ENCODE measurements at places on chromosomes 1 and 21.

DNA sequence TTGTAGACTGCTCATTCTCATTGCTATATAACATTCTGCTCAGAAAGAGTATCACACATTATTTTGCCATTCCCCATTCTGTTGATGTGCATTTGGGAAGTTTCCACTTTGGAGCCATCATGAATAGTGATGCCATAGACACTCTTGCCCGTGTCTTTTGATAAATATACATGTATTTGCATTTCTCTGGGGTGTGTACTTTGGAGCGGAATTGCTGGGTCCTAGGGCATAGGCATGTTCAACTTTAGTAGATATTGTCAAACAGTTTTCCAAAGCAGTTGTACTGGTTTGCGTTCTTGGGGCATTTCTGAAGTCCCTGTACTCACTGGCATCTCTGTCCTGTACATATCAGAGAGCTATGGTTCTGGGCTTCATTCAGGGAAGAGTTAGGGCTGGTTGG lies 52.1 kb downstream of the PIK3CD start:
- no peak for DNase-seq

DNA sequence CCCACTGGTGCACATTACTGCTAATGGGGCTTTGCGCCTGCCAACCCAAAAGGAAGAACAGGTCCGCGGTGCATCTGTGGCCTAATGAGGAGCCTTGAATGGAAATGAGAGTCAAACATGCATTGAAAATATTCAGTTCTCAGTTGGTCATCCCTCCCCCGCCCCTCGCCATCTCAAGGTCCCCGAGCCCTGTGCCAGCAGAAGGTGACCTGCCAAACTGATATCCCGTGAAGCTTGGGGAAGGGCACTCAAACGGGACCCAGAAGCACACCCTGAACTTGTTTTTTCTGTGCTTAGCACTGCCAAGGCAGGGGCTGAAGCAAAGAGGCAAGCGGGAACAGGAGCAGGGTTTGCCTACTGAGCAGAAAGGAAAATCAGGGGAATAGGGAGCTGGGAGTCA lies 67.9 kb upstream of the ZNF648 start:
- no peak for DNase-seq

DNA sequence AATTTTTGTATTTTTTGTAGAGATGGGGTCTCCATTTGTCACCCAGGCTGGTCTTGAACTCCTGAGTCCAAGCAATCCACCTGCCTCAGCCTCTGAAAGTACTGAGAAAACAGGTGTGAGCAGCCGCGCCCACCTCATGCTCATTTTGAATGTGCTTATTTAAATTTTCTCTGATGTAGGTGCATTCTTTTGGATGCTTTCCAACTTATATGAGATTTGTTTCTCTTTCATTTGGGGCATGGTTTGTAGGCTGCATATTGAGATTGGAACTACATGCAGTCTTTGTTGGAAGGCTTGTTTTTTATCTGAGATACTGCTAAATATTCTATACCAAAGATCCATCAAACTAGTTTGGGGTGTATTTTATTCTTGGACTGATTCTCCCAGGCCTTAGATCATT lies 81.0 kb upstream of the IVNS1ABP start:
- DNase-seq = no peak

GRCh38 chr1:154971341-154971998 lies 923 bp upstream of the SHC1 start:
- no peak for DNase-seq

DNA sequence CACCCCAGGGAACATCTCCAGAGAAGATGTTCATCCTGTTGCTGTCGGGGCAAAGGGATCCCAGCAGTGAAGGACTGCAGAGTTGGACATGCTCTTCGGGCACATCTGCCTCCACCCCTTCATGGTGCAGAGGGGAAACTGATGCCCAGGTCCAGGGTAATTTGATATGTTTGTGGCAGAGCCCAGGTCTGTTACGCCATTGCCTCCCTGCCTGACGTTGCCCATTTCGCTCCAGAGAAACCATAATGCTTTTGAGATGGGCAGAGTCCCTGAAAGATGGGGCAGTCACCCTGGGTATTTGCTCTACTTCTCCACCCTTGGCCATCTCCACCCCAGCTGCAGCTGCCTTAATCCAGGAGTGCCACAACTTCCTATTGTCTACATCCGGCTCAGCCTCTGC lies 290.4 kb upstream of the POU3F1 start:
- no peak for DNase-seq

- DNase-seq = no peak
Measured at GRCh38 chr1:45243476-45244343, 37.3 kb upstream of the ZSWIM5 start.

DNA sequence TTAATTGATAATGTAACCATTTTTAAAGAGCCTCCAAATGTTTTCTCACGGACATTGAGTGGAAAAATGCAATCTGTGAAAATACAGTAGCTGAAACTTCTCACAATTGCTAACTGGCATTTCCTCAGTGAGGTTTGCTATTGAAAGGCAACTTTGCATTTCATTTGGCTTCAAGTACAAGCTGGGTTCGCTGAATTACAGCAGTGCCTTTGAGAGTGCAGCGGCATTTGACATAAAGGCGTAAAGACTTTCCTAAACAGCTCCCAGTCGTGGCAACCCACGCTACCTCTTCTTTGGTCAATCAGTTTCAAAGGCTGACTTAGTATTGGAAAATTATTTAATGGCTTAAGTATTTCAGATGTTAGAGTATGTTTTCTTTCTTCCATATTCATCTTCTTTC lies 39.3 kb upstream of the ZBTB18 start:
- DNase-seq = no peak

- DNase-seq = no peak
Measured at GRCh38 chr1:165678509-165678908, 19.9 kb downstream of the ALDH9A1 start.

DNA sequence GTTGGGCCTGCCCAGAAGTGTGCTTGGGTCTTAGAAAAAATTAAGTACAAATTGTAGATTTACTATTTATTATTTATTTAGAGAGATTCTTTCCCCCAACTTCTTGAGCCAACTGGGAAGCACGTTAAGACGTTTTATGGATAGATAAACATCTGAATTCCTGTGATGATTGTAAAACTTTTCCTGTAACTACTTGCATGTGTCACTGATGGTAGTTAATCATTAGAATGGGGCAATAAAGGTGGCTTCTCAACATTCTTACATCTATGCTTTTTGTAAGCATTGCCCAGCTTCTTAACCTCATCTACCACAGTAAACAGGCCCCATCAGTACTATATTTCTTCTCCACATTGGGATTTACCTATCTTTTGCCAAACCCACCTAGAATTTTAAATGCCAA lies 559.8 kb downstream of the LMO4 start:
- no peak for DNase-seq

DNA sequence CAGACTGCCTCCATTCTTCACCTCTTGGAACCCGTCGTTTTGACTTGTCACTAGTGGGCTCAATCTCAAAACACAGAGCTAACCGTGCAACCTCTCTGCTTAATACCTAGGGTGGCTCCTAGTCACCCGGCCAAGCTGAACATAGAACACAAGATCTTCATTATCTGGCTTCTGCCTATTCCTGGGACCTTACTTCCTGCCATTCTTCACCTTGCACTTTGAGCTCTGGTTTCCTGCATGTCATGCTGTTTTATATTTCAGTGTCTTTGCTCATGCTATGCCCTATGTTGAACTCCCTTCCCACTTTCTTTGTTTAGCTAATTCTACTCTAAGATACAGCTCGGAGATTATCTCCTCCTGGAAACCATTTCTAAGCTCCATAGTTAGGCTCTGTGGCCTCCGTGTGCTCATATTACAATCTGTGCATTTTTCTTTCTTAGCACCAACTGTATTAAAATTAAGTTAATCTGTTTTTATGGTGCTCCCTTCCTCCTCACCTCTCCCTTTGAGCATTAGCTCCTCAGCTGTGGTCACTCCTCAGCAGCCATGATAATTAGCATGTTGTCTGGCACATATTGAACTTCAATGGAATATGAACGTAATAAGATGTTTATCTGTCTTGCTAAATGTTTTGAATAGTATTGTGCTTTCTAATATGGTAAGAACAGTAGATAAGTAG lies 13.1 kb downstream of the GPSM2 start:
- no peak for DNase-seq

GRCh38 chr1:9326596-9326995 lies 33.9 kb downstream of the SPSB1 start:
- DNase-seq = no peak

GRCh38 chr21:23475281-23476219 lies 2131.7 kb downstream of the MRPL39 start:
- DNase-seq = no peak

- no peak for DNase-seq
Measured at GRCh38 chr1:82899017-82899416, 1098.3 kb downstream of the ADGRL2 start.

- no peak for DNase-seq
Measured at GRCh38 chr1:188295157-188295556, 1466.4 kb downstream of the PLA2G4A start.

GRCh38 chr21:35340273-35340672 lies 291.2 kb upstream of the RUNX1 start:
- no peak for DNase-seq

DNA sequence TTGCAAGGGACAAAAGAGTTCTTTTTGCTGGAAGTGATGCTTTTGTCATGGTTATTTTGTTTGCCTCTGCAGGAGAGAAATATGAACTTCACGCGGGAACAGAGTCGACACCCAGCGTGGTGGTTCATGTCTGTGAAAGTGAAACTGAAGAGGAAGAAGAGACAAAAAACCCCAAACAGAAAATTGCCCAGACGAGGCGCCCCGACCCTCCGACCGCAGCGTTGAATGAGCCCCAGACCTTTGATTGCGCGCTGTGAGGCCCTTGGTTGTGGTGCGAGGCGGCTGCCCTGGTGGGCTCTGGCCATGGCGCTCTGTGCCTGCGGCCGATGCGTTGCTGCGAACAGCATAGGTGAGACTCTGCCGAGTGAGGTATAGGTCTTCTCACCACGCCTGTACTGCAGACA lies 20.9 kb upstream of the NCMAP start:
- no peak for DNase-seq

GRCh38 chr21:42222386-42222785 lies 3.4 kb downstream of the ABCG1 start:
- DNase-seq = no peak

GRCh38 chr21:35682904-35683549 lies 377.3 kb downstream of the SETD4 start:
- no peak for DNase-seq

DNA sequence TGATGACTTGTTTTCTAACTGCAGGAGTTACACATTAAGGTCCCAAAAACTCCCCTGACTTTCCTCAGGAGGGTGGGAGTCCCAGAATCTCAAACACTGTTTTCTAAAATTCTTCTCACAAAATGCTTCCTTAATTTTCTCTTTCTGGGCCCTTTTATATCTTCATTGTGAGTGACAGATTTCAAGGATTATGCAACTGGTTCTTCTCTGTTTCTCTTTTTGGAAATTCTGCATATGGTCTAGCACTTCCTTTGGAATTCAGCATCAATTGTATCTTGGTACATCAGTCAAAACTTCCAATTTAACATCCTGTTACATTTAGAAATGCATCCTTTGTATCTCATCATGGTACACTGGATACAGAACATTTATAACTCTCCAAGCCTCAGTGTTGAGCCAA lies 59.7 kb downstream of the LMO4 start:
- no peak for DNase-seq

DNA sequence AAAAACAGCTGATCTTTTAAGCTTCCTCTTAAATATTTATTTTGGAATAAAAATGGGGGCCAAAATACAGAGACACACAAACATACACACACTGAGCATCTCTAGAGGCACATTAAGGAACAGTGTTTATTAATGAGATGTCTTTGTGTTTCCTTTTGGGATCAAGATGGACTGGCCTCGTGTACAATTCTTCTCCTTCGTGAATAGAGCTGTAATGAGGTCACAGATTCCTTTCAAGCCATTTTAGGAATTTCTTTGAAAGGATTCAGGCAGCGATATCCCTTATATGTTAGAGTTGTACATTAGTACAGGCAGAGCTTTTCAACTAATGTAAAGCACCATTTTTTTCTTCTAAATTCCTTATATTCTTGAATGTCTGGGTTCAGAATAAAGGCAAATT lies 295.7 kb downstream of the CHRM3 start:
- DNase-seq = no peak

All from NCI-H2081 (cell line).